Left kidney (tissue), 8 donors: ENCODE measurements at places on chromosomes 4 and X.

DNA sequence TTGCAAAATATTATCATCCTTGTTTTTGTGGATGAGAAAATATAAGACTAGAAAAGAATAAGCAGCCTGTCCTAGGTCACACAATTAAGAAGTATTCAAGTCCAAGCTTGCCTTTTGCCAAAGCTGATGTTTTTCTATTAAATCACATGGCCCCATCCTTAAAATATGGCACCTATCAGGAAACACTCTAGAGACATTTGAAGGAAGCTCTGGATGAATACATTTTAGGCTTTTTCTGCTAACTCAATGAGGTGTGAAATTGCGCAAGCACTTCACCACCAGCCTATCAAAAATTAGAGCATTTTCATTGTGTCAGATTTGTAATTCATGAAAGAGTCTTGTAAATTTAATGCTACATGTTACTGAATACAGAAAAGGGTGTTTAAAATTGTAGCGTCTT lies 251.1 kb upstream of the MAD2L1 start:
- no peak for DNase-seq

DNA sequence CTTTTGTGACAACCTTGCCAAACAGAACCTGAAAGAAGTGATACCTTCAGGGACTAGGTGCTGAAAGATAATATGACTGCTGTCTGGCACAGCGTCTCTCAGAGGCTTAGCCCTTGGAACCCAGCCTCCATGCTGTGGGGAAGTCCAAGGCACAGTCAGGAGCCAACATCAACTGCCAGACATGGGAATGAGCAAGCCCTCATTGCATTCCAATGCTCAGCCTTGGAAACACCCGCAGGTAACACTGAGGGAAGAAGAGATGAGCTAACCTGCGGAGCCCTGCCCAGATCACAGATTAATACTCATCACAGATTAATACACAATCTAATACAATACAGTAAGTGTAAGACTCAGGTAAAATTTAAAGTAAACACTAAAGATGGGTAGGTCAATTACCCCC lies 31.5 kb downstream of the LDB2 start:
- DNase-seq = no peak

- DNase-seq = no peak
Measured at GRCh38 chr4:79949178-79949577, 123.9 kb downstream of the ANTXR2 start.

DNA sequence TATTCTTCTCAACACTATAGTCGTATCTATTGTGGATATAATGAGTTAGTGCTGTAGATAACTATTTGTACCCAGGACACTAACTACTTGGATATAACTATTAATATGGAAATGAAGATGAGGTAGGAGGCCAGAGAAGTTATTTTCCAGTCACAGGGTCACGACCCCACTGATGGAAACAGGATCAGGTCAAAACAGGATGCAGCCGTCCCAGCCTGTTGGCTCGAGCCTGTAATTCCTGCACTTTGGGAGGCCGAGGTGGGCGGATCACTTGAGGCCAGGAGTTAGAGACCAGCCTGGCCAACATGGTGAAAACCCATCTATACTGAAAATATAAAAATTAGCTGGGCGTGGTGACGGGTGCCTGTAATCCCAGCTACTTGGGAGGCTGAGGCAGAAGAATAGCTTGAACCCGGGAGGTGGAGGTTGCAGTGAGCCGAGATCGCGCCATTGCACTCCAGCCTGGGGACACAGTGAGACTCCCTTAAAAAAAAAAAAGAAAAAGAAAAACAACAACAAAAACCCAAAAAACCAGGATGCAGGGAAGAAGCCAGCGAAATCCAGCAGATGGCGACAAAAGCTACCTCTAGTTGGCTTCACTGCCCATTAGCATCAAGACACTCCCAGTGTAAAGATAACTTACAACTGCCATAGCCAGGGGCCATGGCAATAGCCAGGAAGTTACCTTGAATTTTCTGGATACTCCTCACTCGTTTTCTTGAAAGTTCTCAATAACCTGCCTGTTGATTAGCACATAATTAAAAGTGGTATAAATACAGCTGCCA lies 37.9 kb upstream of the NKAP start:
- DNase-seq = peak; percentile 49

GRCh38 chr4:55269995-55270394 lies 76.0 kb upstream of the SRD5A3 start:
- no peak for DNase-seq

GRCh38 chr4:146368209-146368608 lies 153.5 kb downstream of the SLC10A7 start:
- no peak for DNase-seq

GRCh38 chrX:5810636-5811035 lies 418.0 kb downstream of the NLGN4X start:
- DNase-seq = no peak
